B cell (primary cell): ENCODE measurements at places on chromosomes 11 and 22.

DNA sequence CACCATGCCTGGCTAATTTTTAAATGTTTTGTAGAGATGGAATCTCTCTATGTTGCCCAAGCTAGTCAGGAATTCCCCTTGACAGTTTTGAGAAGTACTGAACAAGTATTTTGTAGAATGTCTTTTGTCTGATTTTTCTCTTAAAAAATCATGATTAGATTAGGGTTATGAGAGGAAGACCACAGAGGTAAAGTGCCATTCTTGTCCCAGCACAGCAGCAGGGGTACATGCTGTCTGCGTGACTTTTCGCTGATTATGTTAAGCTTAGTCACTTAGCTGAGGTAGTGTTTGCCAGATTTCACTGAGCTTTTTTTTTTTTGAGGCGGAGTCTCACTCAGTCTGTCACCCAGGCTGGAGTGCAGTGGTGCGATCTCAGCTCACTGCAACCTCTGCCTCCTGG lies 13.6 kb upstream of the NUP160 start:
- peak; percentile 65 for DNase-seq

DNA sequence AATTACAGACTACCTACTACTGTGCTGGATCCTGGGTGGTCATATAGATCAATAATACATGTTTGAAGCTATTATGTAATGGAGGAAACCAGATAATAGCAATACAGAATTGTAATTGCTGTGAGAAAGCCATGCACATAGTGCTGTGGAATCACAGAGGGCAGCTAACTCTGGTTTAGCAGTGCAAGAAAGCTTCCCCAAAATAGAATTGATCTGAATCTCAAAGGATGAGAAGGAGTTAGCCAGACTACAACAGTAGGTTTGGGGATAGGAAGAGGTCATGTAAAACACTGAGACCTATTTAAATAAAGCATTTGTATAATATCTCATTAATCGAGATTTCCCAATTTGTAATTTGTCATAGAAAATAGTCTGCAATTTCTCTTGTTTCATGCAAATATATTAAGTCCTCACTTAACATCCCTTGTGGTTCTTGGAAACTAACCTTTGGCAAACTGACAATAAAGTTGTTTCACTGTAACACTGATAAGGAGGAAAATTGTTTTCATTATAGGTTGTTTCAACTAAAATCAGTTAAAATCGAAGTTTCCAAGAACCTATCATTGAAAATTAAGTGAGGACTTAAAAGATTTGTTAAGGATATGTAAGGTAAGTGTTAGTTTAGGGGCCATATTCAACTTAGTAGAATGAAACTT lies 7.6 kb downstream of the C11orf58 start:
- DNase-seq = no peak

GRCh38 chr11:72971192-72971967 lies 157.2 kb downstream of the ATG16L2 start:
- no peak for DNase-seq

- peak; percentile 95 for DNase-seq
Measured at GRCh38 chr11:447923-448731, 2.0 kb upstream of the PTDSS2 start.

- no peak for DNase-seq
Measured at GRCh38 chr11:78419327-78419726, 1.7 kb upstream of the GAB2 start.

- peak; percentile 15 for DNase-seq
Measured at GRCh38 chr11:63212742-63213141, 30.7 kb downstream of the SLC22A25 start.

DNA sequence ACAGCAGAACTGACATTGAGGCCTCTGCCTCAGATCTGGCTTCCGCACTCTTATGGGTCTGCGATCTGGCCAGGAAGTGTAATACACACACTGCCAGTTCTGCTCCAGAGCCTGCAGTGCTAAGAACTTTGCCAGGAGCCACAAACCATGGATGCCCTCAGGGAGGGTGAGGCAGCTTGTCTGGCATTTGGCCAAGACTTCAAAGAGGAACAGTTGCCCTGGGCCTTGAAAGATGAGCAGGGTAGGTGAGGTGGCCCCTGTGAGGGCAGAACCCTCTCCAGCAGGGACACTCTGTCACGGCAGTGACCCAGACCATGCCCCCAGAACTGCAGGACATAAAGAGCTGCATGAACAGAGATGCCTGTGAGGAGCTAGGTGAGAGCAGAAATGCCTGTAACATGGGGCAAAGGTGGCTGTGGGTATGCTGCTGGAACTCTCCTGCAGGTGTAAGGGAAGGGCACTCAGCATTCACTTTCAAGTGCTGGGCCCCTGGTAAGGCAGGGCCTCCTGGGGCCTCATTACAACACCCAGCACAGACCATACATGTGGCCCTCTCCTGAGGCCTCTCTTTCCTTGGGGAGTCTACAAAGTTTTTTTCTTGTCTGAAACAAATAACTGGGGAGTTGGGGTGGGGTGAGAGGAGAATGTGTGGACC lies 47.3 kb downstream of the NEU3 start:
- DNase-seq = peak; percentile 29

- no peak for DNase-seq
Measured at GRCh38 chr11:30435488-30435887, 112.6 kb downstream of the ARL14EP start.

DNA sequence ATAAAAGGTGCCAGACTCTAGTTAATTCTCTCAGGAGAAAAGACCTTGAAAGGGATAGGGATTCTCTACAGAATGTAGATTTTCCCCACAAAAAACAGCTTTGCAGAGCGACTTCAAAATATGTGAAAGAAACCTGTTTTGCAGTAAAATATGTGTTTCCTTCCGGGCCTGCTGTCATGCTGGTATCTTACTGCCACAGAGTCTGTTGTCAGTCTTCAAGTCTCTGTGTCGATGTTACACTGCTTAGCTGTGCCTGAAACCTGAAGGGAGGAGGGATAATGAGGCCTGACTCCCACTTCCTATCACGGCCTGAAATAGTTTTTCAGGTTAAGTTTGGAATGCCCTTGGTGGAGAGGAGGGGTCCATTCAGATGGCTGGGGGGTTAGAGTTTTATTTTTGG lies 1.7 kb upstream of the DGCR2 start:
- no peak for DNase-seq

GRCh38 chr11:1305501-1306056 lies 3.9 kb downstream of the TOLLIP start:
- DNase-seq = no peak

GRCh38 chr11:59867946-59868345 lies 1.7 kb upstream of the TCN1 start:
- DNase-seq = no peak

DNA sequence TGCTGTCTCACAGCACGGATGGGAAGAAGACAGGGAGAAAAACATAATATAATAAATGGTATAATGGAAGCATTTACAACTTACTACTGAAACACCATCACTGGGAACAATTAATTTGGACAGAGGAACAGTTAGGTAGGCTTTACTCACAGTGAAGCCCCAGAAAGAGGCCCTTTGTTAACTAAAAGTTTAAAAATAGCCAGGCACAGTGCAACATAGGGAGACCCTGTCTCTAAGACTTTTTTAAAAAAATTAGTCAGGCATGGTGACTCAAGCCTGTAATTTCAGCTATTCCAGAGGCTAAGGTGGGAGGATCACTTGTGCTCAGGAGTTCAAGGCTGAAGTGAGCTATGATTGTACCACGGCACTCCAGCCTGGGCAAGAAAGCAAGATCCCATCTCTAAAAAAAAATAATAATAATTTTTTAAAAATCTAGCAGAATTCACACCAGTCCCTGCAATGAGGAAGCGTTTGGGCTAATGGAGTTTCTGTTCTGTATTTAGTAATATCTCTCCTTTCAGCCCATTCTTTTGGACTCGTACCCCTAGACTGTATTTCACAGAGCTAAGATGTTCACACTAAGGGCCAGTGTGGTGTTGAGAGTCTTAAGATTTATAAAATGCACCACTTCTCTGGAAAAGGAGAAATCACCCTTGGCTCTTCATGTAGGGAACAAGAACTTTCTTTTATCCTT lies 275.5 kb downstream of the SOX6 start:
- DNase-seq = no peak

DNA sequence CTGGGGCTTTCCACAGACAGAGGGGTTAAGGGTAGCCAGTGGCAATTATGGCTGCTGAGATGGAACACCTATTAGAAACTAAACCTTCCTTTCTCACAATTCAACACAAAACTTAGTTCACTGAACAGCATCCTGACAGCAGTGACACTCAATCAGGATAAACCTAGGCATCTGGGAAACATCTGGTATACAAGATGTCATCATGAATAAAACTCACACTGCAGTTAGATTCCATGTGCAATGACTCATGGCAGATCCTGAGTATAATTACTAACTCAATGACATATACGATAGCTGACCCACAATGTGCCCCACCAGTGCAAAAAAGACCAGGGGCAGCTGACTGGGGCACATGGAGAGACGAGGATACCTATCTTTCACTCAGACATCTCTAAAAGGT lies 17.7 kb downstream of the RBFOX2 start:
- DNase-seq = no peak
